Right renal cortex interstitium (tissue), 3 donors: ENCODE measurements at places on chromosomes 4 and X. TPM values are rescaled to one million over a fixed set of nuclear protein-coding genes. Genes with fewer than 3 reads are reported as not detected.

RTL3 gene
- polyA plus RNA-seq, result not detected

TRAPPC11 gene
- polyA plus RNA-seq, result 38.1 TPM

KCND1 gene
- 2.1 TPM for polyA plus RNA-seq

CACNA1F gene
- 0.15 TPM for polyA plus RNA-seq

FAT4 gene
- 33.9 TPM for polyA plus RNA-seq

PPBP gene
- 27.0 TPM for polyA plus RNA-seq

FRAS1 gene
- polyA plus RNA-seq, result 77.4 TPM

GPAT3 gene
- 21.1 TPM for polyA plus RNA-seq

KLB gene
- polyA plus RNA-seq, result 0.26 TPM

GASK1B gene
- polyA plus RNA-seq, result 44.7 TPM

GIMD1 gene
- polyA plus RNA-seq, result not detected

USP53 gene
- 41.0 TPM for polyA plus RNA-seq

GPRIN3 gene
- 7.6 TPM for polyA plus RNA-seq

CXCL8 gene
- polyA plus RNA-seq, result 0.35 TPM

WFS1 gene
- 21.0 TPM for polyA plus RNA-seq

ZNF157 gene
- 1.2 TPM for polyA plus RNA-seq

PABPC1L2B gene
- polyA plus RNA-seq, result not detected

DHX15 gene
- 249 TPM for polyA plus RNA-seq

UGT2B10 gene
- 0.44 TPM for polyA plus RNA-seq

PSAPL1 gene
- not detected for polyA plus RNA-seq

CORIN gene
- polyA plus RNA-seq, result 5.1 TPM

HOPX gene
- polyA plus RNA-seq, result 12.0 TPM

HTR2C gene
- 0.95 TPM for polyA plus RNA-seq

SCML2 gene
- 8.1 TPM for polyA plus RNA-seq

BANK1 gene
- 3.2 TPM for polyA plus RNA-seq

RS1 gene
- 0.16 TPM for polyA plus RNA-seq

CT83 gene
- not detected for polyA plus RNA-seq

AIFM1 gene
- 104 TPM for polyA plus RNA-seq

UBE2D3 gene
- 315 TPM for polyA plus RNA-seq

EFHC2 gene
- 11.1 TPM for polyA plus RNA-seq
